Stromal cell of bone marrow (primary cell): ENCODE measurements at places on chromosomes 7 and 10.

DNA sequence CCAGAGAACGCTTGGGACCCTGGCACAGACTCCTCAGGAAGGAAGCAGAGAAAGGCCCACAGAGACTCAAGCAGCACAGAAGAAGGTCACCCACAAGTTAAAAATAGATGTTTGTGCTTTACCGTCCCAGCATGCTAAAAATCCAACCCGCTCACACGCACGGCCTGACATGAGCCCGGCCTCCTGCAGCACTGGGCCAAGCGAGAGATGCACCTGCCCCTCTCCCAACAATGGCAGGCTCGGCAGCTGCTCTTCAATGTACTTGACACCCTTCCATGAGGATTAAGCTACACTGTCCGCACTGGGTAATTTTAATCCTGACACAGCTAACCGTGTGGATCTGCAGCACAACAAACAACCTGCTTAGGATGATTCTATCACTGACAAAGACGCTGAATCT, 9.3 kb downstream of the DIP2C start:
- no peak for DNase-seq

DNA sequence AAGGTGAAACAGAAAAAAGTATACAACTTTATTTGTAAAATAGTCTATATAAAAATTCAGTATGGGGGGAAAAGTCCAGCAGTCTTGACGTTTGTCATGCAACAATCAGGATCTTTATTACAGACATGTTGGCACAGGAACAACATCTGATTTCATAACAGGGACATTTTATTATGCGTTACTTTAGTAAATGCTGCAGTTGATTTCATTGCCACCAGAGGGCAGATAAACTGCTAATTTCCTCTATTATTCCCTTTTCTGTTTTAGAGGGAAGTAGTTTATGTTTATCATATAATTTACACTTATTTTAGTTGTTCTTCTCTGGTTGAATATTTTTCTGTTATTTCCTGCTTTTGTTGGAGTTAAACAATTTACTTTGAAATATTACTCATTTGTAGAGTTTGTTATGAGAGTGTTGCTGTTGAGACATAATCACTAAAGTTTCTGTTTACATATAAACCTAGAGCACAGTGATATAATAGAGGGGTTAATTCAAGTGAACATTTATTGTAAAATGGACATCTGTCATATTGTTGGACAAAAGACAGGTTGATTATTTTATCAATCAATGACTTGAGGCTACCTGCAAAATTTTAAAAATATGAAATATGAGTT, 3.3 kb downstream of the PLXDC2 start:
- DNase-seq, result peak; percentile 44

GRCh38 chr7:152899004-152899403, 139.5 kb downstream of the ACTR3B start:
- no peak for DNase-seq

DNA sequence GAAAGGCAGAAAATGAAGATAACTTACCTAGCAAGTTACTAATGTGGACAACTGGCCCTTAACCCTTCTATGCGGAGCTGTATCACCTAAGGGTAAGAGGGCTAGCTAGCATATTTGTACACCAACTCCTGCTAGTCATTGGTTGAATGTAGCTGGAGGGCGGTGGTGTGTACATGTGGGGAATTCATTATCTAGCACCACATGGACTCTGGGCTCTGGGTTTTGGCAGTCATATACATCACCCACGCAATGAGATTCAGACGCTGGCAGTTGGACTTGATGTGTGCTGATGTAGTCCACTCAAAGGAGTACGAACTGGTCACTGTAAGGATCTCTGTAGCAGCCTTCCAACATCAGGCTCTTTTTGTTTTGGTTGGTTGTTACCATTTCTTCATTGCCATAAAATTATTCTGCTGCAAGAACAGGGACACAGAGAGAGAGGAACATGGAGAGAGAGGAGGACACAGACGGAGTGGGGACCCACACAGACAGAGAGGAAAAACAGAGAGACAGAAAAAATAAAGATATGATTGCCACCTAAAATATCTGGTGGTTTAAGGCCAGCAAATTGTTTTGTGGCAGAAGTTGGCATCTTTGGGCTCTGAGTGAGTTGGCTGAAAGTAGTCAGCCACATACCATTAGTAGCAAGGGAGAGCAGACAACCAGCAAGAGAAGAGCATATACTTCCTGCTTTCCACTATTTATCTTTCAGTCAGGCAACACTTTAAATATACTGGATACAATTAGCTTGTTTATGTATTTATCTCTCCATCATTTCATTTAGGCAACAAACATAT, 76.7 kb upstream of the MTPN start:
- no peak for DNase-seq

DNA sequence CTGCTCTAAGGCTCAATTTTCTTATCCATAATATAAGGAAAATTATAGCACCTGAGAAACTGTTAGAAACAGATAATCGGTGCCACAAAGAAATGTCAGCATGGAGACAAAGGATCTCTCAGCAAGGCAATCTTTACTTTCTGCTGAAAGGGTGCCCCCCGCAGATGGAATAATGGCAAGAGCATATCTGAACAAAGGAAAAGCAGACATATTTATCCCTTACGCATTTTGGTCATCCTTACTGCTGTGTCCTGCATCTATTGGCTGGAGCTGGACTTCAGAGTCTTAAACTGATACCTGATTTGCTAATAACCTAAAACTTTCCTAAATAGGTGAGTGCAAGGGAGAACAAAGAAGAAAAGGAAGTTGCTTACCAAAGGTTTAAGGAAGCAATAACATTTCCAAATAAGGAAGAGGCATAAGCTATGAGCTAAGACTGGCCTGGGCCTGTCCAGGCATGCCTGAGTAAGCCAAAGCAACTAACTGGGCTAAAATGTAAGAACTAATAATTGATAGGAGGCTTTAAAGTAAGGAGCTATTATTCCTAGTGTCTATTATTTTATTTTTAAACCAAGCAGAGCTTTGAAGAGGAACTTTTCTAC, 39.6 kb upstream of the ELMO1 start:
- no peak for DNase-seq

- no peak for DNase-seq
These were observed 47.8 kb downstream of the PHF14 start for GRCh38 chr7:11021468-11021867.

DNA sequence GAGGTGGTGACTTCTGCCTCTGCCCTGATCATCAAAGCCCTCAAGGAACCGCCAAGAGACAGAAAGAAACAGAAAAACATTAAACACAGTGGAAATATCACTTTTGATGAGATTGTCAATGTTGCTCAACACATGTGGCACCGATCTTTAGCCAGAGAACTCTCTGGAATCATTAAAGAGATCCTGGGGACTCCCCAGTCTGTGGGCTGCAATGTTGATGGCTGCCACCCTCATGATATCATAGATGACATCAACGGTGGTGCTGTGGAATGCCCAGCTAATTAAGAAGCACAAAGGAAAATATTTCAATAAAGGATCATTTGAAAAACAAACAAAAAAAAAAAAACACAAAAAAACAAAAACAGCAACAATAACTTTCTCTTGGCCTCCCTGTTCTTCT, 59.5 kb upstream of the TOMM7 start:
- no peak for DNase-seq

DNA sequence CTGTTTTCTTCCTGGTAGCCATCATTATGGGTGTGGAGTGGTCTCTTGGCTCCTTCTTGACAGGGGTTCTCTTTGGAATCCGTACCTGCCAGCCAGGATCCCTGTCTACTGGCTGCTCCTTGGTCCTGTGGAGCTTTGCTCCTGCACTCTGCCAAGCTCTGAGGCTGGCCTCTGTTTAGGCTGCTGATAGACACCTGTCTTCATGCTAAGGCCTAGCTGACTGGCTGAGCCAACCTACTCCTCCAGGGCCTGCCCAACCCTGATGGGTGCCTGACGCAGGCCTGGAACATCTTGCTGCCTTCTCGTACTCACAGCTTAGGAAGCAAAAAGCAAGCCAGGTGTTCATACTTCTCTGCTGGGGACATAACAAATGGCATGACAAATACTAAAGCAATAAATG, 333.6 kb upstream of the ZNF32 start:
- no peak for DNase-seq

- DNase-seq, result no peak
These were observed 53.1 kb upstream of the COBL start for GRCh38 chr7:51369746-51370145.

DNA sequence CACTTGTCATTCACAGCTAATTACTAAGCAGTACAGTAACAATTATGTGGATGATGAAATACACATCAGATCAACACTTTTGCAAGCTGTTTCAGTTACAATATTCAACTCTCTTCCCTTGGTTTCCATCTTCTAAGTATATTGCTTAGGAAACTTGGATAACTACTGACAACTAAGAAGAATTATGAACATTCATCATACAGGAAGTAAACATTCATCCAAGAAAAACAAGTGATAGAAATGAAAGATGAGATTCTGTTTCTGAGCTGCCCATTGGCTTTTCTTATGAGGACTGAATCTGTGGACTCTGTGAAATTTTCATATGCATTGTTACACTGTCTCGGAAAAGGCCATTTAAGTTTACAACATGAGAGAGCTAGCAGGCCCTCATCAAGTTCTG, 240.2 kb downstream of the PRKG1 start:
- no peak for DNase-seq

DNA sequence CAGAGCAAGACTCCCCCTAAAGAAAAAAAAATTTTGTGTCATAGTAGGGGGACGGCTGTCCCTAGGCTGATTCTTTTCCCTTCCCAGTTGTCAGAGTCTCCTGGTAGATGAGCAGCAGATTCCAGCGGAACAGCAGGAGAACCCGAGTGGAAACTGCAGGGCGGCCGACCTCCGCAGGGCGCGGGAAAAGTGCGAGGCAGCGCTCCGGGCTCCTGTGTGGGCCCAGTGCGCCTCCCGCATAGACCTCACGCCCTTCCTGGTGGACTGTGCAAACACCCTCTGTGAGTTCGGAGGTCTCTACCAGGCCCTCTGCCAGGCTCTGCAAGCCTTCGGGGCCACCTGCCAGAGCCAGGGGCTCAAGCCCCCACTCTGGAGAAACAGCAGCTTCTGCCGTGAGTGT, 46.0 kb downstream of the ZAN start:
- no peak for DNase-seq

DNA sequence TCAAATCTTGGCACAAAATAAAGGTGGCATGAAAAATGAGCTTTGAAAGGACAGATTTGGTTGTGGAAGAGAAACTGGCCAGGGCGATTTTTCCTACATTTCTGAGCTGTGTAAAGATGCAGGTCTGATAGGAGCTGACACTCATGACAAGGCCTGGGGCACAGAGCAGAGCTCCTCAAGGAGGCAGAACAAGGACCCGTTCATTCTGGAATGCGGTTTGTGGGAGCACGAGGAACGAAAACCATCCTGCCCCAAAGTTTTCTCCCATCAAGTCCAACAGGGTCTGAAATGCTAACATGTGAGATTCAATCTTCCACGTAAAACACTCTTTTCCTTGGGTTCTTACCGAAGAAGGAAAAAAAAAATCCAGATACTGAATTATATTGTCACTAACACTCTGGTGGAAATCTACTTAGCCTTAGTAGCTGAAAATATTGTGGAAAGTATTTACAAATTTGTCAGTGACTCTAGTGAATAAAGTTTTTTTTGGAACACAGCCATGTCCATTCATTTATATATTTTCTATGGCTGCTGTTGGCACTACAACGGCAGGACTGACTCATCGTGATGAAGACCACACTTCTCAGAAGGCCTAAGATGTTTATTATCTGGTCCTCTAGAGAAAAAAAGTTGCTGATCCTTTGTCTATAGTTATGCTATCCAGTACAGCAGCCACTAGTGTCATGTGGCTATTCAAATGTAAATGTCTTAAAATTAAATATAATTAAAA, 215.7 kb downstream of the BAMBI start:
- DNase-seq, result peak; percentile 75

DNA sequence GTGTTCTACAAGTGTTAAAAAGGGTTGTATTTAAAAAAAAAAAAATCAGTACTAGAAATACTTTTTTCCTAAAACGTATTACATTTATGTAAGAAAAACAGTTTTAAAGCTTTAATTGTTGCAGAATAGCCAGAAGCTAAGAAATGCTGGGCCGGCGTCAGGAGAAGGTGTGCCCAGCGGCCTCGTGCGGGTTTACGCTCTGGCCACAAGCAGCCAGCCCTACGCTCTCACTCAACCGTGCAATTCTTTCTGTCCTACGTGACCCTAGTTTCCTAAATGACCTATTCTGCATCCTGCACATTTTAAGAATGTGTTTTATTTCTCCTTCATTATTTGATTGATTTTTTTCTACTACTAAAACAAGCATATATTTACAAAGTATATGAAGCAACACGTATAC, 279.7 kb upstream of the KLF14 start:
- DNase-seq, result no peak

- no peak for DNase-seq
These were observed 8.6 kb upstream of the GATA3 start for GRCh38 chr10:8045726-8046494.

- DNase-seq, result no peak
These were observed 194.4 kb downstream of the POU6F2 start for GRCh38 chr7:39172137-39172536.
